Myocyte (in vitro differentiated cells): ENCODE measurements at places on chromosomes 3 and 15. TPM values are rescaled to one million over a fixed set of nuclear protein-coding genes. Genes with fewer than 3 reads are reported as not detected.

Gene SETD5
- 83.2 and 98.4 TPM in 2 replicates for total RNA-seq

Gene WNT7A
- total RNA-seq: not detected in 2 replicates

Gene C3orf33
- total RNA-seq: 5.2 and 5.4 TPM in 2 replicates

Gene ONECUT1
- not detected in 2 replicates for total RNA-seq

Gene MNS1
- total RNA-seq: 2.4 and 2.5 TPM in 2 replicates

Gene SCAMP5
- 0.56 and 1.6 TPM in 2 replicates for total RNA-seq

Gene FHIT
- 0.53 TPM in 1 of 2 replicates, not detected in the other for total RNA-seq

Gene C3orf20
- not detected in 2 replicates for total RNA-seq

Gene RASGRP1
- total RNA-seq: 0.05 and 0.27 TPM in 2 replicates

Gene MESP2
- 0.24 and 0.42 TPM in 2 replicates for total RNA-seq

Gene ITIH3
- total RNA-seq: not detected in 2 replicates
